ENCODE measurements at places on chromosomes 4 and X.

DNA sequence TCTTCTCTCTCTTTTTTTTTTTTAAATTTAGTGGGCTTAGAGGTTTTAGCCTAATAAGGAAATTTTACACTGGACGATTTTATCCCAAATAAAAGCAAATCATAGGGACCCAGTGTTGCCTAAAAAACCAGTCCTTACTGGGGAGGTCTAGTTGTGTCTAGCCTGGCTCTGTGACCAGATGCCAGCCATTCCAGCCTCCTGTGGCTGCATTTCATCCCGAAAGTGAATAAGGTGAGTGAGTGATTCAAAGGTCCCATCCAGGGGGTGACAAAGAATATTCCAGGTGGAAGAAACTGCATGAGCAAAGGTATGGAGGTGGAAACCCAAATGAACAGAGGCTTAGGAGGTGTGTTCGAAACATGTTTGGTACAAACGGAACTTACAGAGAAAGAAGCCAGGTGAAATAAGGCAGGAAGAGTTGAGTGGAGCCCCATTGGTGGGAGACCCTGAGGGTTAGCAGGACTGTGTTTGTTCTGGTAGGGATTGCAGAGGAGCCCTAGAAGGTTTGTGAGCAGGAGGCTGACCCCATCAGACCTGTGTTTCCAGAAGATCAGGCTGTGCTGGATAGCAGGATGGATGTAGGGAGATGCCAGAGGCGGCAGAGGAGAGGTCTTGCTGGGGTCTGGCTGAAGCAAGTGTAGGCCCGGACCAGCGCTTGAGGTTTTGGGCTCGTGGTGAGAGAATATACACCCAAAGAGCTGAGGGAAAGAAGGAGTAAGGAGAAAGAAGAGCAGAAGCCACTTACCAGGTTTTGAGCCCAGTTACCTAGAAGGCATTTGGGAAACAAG, 31.6 kb downstream of the PTTG2 start:
- no peak for DNase-seq

GRCh38 chr4:2417226-2417764, 1.1 kb downstream of the ZFYVE28 start:
- DNase-seq: no peak

DNA sequence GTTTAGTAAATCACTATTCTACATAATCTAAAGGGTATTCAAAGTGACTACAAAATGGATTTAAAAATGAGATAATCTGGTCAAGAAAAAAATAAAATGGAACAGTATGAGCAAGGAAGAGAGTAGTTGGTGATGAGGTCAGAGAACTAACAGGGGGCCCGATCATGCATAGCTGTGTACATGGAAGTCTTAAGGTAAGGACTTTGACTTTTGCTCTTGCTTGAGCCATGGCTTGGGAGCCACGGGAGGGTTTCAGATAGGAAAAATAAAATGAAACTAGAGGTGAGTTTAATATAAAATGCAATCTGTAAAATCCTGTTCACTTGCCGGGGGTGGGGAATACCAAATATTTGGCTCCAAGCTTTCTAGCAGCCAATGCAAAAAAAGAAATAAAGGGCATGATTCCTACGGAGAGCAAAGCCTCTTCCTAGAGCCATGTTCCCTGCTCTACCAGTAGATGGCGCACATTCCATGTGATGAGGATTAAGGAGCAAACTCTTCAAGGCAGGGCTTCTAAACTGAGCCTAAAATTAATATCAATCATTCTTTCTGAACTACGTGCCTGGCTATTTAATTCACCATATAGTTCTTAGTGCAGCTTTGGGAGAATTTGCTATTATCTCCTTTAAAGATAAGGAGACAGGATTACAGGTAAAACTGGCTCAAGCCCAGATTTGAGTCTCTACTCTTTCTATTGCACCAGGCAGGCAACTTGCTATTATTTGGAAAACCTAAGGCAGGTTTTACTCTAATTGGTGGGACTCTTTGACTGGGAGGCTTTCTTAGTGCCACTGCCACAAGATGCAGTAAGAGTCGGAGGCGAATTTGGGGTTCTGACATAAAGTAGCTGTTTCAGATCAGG, 6.8 kb upstream of the CLCN5 start:
- peak; percentile 4 for DNase-seq

DNA sequence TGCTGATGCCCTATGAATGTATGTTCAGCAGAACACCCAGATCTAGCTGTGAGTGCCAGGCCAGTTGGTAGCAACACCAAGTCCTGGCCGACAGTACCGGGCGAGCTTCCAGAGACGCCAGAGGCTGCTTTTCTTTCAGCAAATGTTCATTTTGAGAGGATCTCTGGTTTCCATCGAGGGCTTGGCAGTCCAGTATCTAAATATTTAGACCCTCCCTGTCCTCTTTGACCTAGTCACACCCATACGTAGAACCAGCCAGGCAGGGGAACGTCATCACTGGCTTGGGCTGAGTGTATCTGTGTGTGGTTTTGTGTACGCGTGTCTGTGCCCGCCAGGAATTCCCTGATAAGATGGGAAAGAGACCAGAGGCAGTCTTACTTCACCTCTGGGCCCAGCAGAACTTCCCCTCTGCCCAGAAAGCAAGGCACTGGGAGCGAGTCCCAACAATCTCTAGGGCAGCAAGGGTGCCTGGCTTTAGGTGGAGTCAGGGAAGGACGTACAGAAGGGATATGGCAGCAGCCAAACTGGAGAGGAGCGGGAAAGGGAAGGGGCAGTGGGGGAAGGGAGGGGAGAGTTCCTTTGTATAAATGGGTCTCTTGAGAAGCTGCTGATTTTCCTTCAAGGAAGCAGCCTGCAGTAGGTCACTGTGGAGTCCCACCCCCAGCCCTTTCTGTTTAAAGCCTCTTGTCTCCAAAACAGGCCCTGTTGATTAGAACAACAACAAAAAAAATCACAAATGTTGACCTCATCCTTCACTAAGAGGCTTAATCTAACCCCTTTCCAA, 15.0 kb upstream of the ELF4 start:
- DNase-seq: no peak

GRCh38 chrX:13638826-13639225, 14.1 kb upstream of the TCEANC start:
- no peak for DNase-seq

DNA sequence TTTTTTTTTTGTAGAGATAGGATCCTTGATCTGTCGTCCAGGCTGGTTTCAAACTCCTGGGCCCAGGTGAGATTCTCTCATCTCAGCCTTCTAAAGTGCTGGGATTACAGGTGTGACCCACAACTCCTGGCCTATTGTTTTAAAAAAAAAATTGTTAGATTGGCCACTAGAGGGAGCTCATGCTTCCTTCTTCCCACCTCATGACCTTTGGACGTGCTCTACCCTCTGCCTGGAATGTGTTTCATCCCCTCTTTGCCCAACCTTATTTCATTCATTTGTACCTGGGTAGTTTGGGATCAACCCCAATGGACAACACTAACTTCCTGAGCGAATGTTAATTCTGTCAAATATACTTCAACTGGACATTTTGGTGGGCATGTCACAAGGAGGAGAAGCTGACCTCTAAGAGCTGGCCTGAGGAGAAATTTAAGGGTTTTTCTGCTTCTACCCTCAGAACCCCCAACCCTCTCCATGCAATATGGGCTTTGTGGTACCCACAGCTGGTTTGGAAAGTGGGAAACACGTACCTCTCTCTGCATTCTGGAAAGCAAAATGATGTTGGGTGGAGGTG, 6.4 kb downstream of the PPEF2 start:
- no peak for DNase-seq

DNA sequence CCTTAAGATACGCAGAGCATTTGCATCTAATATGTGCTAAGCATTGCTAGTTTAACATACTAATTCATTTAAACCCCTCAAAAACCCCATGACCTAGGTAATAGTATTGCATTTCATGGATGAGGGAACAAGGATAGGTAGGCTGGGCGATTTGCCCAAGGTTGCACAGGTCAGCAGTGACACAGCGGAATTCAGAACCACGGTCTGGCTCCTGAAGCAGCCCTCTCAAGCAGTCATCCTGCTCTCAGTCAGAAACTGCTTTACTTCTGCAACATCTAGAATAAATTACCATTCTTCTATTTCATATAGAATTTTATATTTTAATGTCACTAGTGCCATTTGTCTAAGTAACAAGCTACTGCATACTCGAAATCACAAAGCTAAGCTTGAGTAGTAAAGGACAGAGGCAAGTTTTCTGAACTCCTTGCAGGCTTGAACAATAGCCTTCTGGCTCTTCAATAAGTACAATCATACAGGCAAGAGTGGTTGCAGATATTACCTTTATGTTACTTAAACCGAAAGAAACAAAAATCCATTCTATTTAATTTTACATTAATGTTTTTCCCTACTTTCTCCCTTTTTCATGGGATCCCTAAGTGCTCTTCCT, 555 bp upstream of the SPP1 start:
- no peak for DNase-seq

DNA sequence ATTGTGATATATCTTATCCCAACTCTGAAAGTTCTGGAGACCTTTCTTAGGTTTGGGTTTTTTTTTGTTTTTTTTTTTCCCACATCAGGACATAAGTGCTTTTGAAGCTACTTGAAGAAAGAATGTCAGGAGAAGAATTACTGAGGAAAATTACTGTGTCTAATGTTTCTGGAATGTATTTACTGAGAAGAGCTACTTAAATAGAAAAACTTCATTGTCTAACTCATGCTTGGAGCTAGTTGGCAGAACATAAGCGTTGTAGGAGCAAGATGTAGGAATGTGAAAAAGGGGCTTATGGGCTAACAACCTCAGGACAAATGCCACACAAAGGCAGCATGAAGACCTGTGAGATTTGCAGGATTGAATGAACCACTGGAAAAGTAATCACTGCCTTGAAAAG, 166.6 kb upstream of the GLRA2 start:
- no peak for DNase-seq

- DNase-seq: no peak
These were observed 58.6 kb upstream of the DCTD start for GRCh38 chr4:182975806-182976205.

GRCh38 chr4:110634350-110635162, 11.7 kb upstream of the PITX2 start:
- DNase-seq: no peak

DNA sequence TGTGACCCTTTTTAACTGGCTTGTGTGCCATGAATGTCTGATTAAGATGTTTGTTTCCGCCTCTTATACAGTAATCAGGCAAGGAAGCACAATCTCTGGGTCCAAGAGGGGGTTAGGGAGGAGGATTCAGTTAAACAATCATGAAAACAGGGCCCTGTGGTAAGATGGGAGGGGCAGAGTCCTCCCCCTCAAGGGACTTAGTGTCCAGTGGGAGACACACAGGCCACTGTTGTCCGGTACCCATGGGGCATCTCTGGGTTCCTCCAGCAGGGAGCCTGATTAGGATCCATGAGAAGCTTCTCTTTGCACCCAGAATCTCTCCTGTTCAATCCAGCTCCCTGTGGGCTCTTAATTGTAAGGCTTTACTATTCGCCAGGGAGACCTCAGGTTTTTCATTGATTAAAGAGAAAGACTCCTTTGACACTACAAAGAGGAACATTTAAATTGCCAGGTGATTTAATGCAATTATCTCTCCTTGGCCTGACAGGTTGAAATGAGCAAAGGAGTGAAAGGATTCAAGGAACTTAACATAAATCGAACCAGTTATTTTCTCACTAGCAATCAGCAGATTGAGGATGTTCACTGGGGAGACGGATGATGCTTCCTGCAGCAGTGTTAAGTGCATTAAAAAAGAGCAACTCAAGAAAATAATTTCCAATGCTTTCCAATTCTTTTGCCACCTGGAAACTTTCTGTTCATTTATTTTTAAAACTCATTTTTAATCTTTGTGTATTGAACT, 225.4 kb downstream of the PTTG2 start:
- no peak for DNase-seq

DNA sequence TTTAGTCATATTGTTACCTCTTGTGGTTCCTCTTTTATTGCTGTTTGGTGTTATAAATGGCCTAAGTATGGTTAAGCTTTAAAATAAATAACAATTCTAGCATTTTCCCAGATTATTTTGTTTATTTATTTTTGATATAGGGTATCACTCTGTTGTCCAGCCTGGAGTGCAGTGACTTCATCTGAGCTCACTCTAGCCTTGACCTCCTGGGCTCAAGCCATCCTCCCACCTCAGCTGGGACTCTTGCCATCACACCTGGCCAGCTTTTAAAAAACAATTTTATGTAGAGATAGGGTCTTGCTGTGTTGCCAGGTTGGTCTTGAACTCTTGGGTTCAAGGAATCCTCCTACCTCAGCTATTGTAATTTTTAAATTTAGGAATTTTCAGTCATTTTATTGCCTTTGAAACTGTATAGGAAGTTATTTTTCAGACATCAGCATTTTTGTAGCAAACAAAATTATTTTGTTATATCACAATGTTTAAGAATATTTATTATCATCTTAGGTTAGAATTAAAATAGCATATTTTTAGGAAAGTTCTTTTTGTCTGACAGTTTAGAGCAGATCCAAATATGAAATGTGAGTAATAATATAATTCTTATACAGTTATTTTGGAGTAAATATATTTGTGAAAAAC, 66.3 kb upstream of the RHOH start:
- DNase-seq: no peak

- no peak for DNase-seq
These were observed 66.7 kb downstream of the COQ2 start for GRCh38 chr4:83217721-83218522.

- DNase-seq: no peak
These were observed 33.7 kb upstream of the FGF13 start for GRCh38 chrX:138745196-138745595.

GRCh38 chr4:74364652-74365491, at the start of gene EREG:
Gene EREG, plus strand, starts transcription at chr4:74365145. Its CDS starts 164 bp downstream, at chr4:74365309.
- DNase-seq: no peak
